ENCODE measurements at places on chromosomes 7 and 10.
A peak's percentile ranks its signal among the peaks of the same experiment; 100 is the strongest.

- no peak for DNase-seq
These were observed 136.4 kb upstream of the PRKCQ start for GRCh38 chr10:6716516-6716915.

DNA sequence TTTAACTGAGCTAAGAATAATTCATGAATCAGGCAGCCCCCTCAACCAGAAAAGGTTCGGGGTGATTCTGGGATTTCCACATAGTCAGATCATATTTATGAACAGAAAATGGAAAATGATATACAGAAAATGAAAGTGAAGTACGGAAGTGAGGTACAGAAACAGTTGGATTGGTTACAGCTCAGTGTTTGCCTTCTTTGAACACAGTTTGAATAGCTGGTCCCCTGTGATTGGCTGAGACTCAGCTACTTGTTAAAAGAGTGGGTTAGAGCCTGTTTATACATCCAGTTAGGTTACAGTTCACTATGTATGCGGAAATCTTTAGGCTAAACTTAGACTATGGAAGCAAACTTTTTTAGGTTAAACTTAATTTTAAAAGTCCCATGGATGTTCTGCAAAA lies 511.7 kb downstream of the PLXDC2 start:
- DNase-seq, result no peak

GRCh38 chr10:69642747-69643146 lies 12.7 kb downstream of the FAM241B start:
- no peak for DNase-seq

GRCh38 chr7:141674702-141675101 lies 27.3 kb downstream of the DENND11 start:
- peak; percentile 87 for DNase-seq

DNA sequence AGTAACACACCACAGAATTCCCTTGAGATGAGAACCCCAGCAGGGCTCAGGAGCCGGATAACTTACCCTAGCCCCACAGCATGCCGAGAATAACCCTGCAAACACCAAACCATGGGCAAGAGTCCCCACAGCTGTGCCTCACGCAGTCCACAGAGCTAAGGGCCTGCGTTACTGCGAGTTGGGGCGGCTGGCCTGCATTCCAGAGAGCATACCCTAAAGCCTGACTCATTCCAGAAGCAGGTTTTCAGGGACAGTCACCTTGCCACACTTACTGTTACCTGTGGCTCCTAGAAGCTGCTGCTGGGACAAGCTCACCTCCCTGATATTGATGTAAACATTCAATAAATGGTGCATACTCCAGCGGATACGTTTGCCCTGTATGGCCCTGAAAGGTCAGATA lies 18.6 kb downstream of the FGFR2 start:
- peak; percentile 65 for DNase-seq

Measured in iPS-NIHi11 (cell line).